ENCODE measurements at places on chromosomes 2 and 18. TPM values are rescaled to one million over a fixed set of nuclear protein-coding genes. Genes with fewer than 3 reads are reported as not detected.

GRCh38 chr2:14944562-14945346 lies 312.2 kb downstream of the LRATD1 start:
- ATAC-seq: no peak

The DSC2 gene
- total RNA-seq: 1.4 TPM

- ATAC-seq: no peak
Measured at GRCh38 chr2:9297807-9298206, 91.2 kb downstream of the ASAP2 start.

- no peak for ATAC-seq
Measured at GRCh38 chr2:239086325-239087020, 238.6 kb downstream of the TWIST2 start.

DNA sequence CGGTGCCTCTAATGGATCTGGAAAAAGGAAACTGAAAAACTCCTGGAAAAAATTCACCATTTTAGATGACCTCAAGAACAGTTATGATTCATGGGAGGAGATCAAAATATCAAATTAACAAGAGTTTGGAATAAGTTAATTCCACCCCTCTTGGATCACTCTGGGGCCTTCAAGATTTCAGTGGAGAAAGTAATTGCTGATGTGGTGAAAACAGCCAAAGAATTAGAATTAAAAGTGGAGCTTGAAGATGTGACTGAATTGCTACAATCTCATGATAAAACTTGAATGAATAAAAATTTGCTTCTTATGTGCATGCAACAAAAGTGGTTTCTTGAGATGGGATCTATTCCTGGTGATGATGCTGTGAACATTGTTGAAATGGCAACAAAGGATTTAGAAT lies 974.4 kb upstream of the GYPC start:
- no peak for ATAC-seq

DNA sequence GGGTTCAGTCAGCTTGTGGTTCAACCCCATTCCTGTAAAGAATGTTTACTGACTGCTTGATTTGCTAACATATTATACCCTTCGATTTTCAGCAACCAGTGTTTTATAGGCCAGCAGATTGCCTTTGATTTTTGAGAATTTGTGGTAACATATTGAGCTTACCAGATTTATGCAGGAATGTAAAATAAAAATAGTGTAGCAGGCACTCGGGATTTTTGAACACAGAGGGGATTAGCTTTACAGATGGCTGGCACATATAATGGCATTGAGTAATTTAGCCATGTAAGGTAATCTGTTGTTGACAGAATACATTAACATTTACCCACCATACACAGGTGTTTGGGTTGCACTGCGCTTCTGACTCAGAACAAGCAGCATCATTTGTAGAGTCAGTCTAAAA lies 354.0 kb downstream of the LRRTM1 start:
- ATAC-seq: no peak

DNA sequence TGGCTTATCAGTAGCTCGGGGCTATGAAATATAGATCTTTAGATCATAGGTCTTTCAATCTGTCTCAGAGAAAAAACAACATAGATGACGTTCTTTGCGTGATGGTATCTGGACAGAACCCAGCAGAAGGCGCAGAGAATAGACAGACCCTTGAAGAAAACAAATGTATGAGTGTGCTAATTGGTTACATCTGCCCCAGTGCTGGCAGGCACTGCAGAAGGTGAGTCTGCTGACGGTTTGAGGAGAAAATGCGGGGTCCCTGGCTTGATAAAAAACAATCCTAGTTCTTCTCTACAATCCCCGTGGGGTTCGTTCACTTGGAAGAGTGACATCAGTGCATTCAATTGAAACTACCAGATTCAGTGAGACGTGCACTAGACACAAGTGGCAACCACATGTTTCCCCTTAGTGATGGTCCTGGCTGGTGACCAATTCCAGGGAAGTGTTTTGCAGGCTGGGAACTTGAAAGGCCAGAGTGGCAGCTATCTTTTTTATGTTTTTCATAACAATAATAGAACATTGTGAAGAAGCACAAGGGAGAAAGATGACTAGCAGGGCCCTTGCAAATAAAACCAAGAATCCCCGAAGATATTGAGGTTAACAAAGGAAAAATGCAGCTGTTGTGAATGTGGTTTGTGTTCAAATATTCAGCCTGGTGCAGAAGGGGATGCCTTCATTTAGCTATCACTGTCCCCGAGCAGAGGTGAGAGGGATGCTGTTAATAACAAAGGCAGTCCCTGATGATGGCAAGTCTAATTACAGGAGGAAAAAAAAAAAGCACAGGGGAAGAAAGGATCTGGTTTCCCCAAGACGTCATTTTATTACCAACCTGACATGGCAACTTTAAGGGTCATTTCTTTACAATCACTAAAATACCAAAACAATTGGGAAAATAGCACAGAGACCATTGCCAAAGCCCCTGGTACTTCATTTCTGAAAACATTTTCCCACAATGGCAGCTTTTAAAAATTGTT lies 337.6 kb upstream of the FIGN start:
- no peak for ATAC-seq

The CHST9 gene
- 0.69 TPM for total RNA-seq

GRCh38 chr2:2567776-2568175 lies 236.7 kb upstream of the MYT1L start:
- no peak for ATAC-seq

The PLCL1 gene
- total RNA-seq: 53.5 TPM

Data from gastroesophageal sphincter (tissue), 4 donors.